ENCODE measurements at places on chromosomes 3 and 15.

- DNase-seq = no peak
Observed at GRCh38 chr3:120820748-120821147, 78.2 kb downstream of the GTF2E1 start.

DNA sequence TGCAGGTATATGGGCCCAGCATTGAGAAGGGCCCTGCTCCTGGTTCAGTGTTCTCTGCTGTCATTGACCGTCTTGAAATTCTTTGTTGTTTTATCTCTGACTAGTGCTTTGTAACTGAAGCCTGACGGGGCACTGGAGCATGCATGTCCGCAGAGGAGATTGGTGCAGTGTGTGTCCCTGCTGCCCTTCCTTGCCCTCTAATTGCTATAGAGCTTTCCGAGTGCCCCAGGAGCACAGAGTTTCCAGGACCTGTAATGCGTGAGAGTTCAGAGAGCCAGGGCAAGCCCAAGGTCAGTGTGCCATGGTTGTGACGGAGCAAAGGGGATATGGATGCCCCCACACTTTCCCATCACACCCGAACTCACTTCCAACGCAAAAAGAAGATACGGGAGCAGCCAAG lies 174.3 kb upstream of the UBE3A start:
- no peak for DNase-seq

DNA sequence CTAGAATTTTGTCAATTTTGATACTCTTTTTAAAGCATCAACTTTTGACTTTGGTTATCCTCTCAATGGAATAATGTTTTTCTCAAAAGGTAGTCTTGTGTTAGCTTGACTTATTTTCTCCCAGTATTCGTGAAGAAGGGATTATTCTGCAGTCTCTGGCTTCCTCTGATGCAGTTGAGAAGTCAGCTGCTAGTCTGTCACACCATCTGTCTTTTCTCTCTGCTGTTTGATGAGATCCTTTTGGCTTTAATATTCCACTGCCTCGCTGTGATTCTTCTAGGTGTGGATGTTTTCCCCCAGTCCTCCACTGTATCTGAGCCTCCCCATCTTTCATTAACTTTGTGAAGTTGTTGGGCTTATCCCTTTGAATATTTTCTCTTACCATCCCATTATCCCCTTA lies 141.0 kb downstream of the WDR72 start:
- no peak for DNase-seq

DNA sequence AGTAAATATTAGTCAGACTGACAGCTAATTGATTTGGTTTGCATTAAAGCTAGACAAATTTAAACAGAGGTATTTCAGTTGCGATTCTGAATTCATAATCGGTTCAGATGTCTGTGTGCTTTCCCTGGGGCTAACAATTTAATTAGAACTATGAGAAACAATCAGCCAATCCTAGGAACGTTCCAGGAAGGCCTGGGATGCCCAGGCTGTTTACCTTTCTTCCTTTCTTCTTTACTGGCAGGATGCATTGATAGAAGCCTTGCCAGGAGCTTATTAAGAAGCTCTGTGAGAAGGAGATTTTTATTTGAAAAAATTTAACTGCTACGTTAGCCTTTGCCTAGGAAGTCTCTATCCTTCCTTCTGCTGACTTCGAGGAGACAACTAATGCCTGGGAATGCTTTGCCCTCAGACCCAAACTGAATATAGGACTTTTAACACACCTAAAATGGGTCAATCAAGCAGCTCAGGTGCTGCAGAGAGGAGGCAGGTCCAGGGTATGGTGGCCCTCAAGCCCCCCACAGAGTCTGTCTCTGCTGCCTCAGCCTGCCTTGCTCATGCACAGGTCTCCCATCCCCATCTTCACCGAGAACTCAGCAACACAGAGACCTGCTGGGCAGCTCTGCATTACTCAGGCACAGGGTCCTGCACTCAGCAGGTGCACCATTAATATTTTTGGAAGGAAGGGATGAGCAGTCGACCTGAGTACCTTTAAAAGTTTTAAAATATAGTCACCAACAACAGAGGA lies 48.5 kb downstream of the PCSK6 start:
- DNase-seq = no peak

DNA sequence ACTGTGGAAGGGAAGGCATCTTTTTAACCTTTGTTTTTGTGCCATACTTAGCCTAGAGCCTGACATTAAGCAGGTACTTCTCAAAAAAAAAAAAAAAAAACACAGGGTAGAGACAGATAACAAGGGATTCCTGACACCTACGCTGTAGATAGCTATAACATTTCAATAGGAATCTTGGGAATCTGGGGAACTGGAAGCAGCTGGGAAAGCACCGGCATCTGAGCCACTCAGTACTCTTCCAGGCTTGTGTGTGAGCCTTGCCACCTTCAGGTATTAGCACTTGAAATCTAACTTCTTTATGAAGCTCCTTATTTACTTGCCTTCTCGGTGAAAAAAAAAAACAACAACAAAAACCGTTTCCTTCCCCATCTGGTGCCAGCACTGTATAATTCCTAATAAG lies 46.8 kb downstream of the PIK3CA start:
- DNase-seq = no peak
